SHP77 treated with DMSO at 0.1 percent for 48 hours (cell line): ENCODE measurements at places on chromosomes 13 and 19.

GRCh38 chr19:1248139-1248785 is at the start of gene MIDN:
TSS of gene MIDN (plus strand) at chr19:1248583. CDS start at chr19:1250297, 1,714 bp downstream.
- no peak for DNase-seq

- DNase-seq = no peak
These were observed 1192.2 kb downstream of the EFNB2 start for GRCh38 chr13:105343134-105343806.

DNA sequence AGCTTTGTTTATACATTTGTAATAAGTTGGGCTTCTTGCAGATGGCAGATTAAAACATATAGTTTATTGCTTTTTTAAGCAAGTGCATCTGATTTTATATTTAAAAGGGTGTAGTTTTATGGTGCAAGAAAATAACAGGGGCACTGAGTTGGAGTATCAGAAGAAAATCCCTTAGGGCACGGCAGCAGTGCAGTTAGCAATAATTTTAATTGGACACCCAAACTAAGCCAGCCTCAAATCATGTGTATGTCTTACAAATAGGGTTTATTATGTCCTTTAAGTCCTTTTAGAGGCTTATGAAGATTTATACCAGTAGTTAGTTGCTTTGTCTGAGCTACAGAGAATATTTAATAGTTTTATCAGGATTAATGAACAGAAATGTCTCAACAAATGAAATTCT is 57.5 kb downstream of the GPC6 start:
- DNase-seq = no peak

DNA sequence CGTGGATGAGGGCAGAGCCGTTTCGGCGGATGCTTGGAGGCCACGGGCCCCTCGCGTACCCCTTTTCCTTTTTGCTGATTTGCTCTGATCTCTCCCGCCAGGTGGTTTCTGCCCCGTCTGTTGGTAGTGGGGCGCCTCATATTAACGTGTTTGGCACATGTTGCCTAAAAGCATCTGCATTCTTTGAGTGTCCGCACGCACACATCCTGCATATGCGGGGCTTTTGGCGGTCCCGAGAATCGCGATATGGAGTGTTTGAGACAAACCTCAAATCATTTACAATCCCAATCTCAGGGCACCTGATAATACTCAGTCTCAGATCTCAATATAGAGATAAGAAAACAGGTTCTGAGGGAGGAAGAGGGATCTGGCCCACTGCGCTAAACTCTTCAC is 809 bp downstream of the U2AF2 start:
- no peak for DNase-seq

- DNase-seq = no peak
These were observed 1.1 kb downstream of the COMP start for GRCh38 chr19:18789883-18790565.

GRCh38 chr13:111115061-111115964 is at the start of gene ARHGEF7:
TSS of gene ARHGEF7 (plus strand) at chr13:111115310. CDS start at chr13:111115527, 217 bp downstream.
- no peak for DNase-seq

- no peak for DNase-seq
These were observed 12.0 kb downstream of the PLAUR start for GRCh38 chr19:43658001-43658400.

DNA sequence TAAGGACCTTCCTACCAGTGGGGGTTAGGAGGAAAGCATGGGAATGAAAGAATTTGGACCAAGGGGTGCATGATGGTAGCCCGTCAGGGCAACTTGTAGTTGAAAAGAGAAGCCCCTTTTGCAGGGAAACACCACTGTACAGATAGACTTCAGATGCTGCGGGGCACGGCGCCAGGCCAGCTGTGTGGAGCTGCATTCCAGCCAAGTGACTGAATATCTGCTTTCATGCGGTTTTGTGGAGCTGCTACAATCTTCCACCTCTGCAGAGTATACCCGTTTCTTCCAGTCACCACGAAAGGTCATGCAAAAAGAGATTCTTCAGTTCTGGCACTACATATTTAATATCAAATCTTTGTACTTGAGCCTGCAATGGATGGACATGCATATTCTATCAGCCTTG is 104.7 kb downstream of the RGCC start:
- DNase-seq = no peak

DNA sequence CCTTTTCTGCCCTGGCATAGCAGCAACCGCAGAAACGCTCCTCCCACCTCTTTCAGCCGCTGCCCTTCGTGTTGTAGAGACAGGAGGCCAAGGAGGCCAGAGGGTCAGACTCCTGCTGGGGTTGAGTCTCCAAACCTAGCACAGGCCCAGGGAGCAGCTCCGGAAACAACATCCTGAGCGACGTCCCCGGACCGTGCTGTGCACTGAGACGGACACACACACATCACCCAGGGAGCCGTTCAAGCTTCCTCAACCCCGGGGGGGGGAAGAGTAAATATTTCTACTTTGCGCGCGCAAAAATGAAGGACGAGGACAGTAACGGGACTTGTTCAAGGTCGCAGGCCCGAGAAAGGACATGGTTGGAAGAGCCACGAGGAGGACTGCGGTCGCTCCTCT is 657 bp downstream of the ZNF550 start:
- no peak for DNase-seq

DNA sequence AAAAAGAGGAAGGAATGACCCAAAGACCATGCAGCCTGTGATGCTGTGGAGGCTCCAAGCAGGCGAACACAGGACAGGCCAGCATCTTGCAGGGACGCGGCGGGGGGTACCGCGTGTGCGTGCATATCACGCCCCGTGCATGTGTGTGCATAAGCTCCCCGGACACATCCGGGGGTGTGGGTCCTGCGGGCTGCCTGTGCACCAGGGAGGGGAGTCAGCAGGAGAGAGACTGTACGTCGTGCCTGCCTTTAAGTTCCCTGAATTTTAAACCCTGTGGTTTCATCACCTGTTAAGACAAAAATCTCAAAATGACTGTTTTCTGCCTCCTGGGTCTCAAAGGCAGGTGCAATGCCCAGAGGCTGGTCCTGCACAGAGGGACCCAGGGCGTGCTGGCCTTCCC is 16.6 kb downstream of the ADAT3 start:
- DNase-seq = no peak

GRCh38 chr13:80341756-80342370 is 937 bp upstream of the SPRY2 start:
- DNase-seq = peak; percentile 48

- DNase-seq = no peak
These were observed 733.9 kb upstream of the KLHL1 start for GRCh38 chr13:70842062-70842644.

- DNase-seq = no peak
These were observed 3.4 kb downstream of the ZNF682 start for GRCh38 chr19:20035935-20036334.

- DNase-seq = no peak
These were observed 7.9 kb downstream of the DENND1C start for GRCh38 chr19:6473647-6474046.

DNA sequence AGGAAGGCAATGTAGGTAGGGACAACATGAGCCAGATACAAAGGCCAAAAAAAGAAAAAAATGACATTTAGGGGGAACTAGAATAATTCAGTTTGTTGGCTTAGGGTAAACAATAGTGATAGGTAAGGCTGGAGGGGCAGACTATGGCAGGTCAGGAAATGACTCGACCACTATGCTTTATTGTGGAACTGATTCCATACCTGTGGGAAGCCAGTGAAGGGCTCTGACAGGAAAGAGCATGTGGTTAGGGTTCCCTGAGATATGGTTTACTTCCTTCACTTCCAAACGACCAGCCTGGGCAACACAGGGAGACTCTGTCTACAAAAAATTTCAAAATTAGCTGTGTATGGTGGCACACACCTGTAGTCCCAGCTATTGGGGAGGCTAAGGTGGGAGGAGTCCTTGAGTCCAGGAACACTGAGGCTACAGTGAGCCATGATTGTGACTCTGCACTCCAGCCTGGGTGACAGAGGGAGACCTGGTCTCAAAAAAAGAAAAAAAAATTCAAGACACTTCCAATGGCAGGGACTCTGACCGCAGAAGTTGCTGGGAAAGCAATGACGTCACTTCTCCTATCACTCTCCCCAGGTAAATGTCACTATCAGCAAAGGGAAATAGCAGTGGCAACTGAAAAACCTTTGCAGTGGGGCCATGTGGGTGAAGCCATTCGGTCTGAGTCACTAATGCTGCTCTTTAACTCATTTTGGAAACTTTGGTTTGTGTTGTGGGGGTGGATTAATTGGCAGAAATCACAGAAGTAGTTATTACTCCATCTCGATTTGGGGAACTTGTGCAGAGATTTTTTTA is 192.8 kb upstream of the TSC22D1 start:
- DNase-seq = no peak

DNA sequence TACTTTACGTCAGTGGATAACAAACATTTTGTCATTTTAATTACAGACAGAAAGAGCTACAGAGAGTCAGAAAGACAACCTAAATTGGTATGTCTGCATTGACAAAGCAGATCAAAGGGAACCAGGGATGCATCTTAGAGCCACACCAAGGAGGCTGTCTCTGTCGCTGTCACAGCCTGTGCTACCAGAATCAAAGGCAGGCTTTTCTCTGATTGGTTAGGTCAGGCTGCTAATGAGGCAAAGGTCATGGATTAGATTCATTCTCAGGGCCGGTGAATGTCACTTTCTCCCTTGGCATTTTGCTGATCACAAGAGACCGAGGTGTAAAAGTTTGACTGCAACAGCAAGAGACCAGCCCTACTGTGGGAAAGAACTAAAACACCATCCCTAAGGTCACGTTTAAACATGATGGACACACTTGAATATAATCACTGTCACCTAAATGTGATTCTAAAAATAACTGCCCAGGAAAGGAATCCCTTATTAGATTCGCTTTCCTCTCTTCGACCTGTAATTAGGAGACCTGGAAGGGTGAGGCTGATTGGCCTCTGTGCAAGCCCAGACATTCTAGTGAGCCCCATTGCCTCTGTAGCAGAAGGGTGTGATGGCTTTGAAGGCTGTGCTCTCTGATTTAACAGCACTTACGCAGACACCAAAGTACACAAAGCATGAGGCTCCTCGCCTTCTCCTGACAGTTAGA is 314.4 kb upstream of the NBEA start:
- no peak for DNase-seq

- DNase-seq = no peak
These were observed 57.6 kb downstream of the MICU2 start for GRCh38 chr13:21546372-21546771.

DNA sequence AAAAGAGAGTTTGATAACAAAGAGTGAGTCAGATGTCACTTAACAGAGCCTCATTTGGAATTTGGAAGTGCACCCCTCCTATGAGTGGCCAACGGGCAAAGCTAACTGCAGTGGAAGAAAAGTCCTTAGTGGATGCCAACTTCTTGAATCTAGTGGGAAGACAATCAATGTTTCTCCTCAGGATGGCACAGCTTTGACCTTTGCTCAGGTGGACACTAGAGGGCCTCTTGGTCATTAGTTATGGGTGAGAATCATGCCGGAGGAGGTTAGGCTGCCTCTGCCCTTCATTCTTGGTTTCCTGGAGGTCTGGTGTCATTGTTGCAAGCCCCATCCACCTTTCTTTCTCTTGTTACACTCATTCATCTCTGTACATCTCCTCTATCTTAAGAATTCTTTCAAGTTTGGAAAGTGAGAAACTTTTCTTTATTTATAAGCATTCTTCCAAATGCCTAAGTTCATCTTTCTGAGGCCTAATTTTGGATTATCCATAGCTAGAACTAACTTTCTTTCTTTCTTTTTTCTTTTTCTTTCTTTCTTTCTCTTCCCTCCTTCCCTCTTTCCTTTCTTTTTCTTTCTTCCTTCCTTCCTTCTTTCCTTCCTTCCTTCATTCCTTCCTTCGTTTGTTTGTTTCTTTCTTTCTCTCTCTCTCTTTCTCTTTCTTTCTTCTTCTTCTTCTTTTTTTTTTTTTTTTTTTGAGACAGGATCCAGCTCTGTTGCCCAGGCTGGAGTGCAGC is 327.2 kb upstream of the TSHZ3 start:
- DNase-seq = no peak

DNA sequence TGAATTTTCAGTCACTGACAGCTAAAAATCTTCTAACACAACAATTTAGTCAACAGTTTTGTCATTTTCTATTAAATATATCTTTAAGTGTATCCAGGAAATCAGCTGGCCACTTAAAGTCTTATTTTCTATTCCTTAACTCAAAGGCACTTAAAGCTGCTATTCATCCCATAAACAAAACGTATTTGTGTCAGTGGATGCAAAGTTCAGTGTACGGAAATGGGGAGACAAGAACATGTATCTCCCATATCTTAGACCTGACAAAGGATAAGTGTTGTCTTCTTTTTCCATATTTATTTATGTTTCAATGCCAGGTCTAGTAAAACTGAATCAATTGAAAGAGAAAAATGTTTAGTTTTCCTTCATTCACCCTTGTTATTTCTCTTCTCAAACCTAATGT is 409.8 kb upstream of the KLHL1 start:
- no peak for DNase-seq

- DNase-seq = no peak
These were observed 53.0 kb downstream of the SACS start for GRCh38 chr13:23380534-23380933.
